ENCODE measurements at places on chromosomes 3 and 15.

DNA sequence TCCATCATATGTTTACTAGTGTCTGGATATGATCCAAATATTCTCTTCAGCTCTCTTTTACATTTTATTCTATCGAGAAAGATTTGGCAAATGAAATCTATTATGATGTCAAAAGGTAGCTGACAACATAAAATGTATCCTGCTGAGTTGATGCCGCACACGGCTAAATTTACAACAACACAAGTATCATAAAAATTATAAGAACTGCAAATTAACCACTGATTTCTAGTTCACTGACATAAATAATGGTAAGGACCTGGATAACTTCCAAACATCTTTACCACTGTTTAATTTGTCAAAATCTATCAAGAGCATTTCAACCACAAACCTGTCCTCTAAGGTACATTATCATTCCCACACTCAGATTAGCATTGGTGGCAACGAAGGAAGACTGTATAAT, 244.5 kb downstream of the FOXP1 start:
- DNase-seq: no peak

DNA sequence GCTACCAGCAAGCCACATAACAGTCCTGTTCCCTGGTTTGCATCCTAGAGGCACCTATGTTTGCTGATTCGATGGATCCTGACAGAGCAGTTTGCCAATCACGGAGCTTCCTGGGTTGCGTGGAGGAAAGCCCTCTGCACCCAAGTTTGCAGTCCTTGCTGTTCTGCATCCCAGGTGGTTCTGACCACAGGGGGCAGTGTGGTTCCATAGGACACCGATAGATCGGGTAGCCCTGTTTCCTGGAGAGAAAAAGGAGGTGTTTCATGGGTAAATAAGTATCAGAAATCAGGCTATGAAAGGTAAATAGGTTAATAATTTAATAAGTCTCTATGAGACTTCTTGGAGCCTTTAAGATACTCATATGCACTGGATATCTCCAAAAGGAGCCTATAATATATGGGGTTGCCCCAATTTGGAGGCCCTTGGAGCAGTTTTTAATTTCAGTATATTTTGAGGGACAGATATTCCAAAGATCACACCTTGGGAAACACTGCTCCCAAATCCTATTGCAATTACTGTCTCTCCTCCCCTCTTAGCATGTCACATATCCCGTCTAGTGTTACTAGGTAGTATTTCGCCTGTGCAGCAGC, 194.6 kb upstream of the TPM1 start:
- peak; percentile 52 for DNase-seq

- DNase-seq: no peak
Measured at GRCh38 chr3:60337421-60337820, 913.8 kb downstream of the FHIT start.

DNA sequence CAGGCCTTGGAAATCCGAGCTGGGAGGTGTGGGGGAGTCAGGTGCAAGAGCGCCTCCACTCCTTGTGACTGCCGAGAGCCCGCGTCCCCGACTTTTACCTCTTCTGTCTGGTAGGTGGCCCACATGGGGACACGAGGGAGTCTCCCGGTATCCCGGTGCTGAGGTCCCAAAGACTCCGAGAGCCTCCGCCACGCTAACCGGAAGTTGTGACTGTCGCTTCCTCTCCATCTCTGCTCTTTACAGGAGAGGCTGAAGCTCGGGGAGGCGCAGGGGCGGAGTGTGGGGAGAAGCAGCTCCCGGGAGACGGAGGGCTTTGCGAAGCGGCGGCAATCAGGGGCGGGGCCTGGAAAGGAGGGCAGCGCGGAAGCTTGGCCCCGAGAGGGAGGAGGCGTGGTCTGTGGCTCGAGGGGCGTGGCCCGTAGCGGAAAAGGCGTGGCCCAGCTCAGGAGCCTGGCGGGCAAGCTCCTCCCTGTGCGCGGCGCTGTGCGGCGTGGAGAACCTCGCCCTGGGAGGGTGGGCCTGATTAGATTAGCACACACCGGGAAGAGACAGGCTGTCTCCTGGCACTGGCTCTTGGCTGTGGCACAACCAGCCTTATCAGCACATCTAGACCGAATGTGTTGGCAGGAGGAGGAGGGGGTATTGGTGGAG, 143.9 kb downstream of the GABRB3 start:
- DNase-seq: no peak

GRCh38 chr3:145650170-145650569, 510.8 kb downstream of the PLOD2 start:
- DNase-seq: no peak

- DNase-seq: no peak
Measured at GRCh38 chr3:167656821-167657220, 3.1 kb upstream of the WDR49 start.

GRCh38 chr3:151835751-151836525, 22.0 kb downstream of the AADAC start:
- DNase-seq: no peak

GRCh38 chr3:51283421-51283820, 101.7 kb upstream of the MANF start:
- DNase-seq: no peak

DNA sequence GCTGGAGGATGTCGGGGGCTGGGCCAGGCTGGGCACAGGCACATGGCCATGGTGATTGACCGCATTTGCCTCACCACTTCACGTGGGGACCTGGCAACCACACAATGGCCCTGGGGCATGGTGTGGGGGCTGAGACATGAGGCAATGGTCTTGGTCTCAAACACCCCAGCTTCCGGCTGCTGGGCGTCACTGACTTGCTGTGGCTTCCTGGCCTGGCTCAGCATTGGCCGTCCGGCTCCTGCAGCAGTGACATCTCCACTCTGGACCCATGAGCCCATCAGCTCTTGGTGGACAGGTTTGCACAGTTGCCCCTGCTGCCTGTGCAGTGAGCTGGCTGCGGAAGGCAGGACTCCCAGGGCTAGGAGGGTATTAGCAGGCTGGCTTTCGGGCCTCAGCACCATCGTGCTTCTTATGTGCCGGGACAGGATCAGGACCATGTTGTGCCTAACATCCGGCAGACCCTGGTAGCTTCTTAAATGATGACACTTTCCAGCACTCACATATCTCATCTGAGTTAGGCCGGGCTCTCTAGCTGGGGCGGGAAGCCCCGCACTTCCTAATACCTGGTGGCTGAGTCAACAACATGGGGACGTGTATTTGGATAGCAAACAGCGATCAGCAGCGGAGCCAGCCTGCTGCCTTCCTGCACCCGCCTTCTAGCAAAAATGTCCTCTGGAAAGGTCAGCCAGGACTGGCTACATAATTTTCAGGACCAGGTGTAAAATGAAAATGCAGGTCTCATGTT, 34.1 kb downstream of the ZNF710 start:
- DNase-seq: no peak

- DNase-seq: no peak
Measured at GRCh38 chr3:186589856-186590579, 19.5 kb downstream of the DNAJB11 start.

- no peak for DNase-seq
Measured at GRCh38 chr15:64092864-64093626, 593 bp downstream of the CIAO2A start.

DNA sequence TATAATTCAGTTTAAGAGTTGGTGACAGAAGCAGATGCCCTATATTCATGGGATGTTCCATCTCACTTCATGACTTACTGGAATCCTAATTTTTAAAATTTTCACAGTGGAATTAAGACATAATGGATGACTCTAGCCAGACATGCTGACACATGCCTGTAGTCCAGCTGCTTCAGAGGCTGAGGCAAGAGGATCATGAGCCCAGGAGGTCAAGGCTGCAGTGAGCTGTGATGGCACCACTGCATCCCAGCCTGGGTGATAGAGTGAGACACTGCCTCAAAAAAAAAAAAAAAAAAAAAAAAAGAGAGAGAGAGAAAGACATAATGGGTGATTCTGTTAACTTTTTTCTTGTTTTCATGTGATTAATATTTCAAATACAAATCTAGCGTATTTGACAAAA, 123.6 kb downstream of the KLHL25 start:
- no peak for DNase-seq

DNA sequence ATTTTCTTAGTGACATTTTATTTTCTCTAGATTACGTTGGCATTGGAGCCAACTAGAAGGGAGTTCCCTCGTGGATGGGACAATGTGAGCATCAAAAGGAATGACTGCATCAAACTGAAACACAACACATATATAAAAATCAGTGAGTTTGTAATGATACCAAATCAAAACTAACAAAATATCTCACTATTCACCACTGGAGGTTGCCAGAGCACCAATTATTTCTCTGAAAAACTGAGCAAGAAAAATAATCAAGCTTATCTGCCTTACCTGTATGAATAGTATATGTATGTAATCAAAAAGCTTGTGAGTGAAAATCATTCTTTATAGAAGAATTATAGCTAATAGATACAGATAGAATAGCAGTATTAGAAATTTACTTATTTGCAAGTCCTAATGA, 46.8 kb upstream of the OTOL1 start:
- DNase-seq: no peak

- no peak for DNase-seq
Measured at GRCh38 chr3:1469248-1469647, 376.4 kb downstream of the CNTN6 start.

DNA sequence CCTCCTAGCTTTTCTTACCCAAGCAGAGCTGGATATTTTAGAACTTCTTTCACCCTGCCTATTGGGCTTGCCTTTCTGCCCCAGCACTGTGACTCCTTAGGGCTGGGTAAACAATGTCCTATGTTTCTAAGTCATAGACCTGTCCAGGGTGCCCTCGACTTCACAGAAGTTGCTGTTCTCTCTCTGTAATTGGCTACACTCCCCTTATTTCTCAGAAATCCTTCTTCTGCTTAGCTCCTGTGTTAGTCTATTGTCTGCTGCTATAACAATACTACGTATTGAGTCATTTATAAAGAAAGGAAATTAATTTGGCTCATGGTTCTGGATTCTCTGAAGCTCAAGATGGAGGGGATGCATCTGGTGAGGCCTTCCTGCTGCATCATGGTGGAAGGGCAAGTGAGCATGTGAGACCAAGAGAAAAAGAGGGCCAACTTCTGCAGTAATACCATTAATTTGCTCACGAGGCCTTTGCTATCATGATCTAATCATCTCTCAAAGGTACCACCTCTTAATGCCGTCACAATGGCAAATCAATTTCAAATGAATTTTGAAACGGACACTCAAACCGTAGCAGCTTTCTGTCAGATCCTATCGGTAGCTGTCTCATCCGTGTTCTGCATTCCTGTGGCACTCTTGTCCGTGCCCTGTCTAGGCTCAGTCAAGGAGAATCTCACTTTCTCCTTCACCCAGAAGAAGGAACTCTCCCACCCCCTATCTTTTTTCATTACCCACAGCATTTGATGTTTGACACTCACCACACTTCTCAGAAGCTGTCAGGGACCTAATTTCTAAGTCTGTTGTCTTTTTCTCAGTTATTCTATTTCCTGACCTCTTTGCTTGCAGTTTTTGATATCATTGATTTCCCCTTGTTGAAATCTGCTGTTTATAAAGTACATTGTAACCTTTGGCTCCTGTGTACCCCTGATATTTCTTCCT, 22.3 kb upstream of the GPR171 start:
- no peak for DNase-seq

- DNase-seq: peak; percentile 55
Measured at GRCh38 chr3:185152410-185153170, at the start of gene C3orf70. Gene C3orf70, minus strand, starts transcription at chr3:185153060. Its CDS starts 237 bp downstream, at chr3:185152823.

GRCh38 chr15:85750319-85751290, 44.1 kb downstream of the KLHL25 start:
- DNase-seq: no peak

DNA sequence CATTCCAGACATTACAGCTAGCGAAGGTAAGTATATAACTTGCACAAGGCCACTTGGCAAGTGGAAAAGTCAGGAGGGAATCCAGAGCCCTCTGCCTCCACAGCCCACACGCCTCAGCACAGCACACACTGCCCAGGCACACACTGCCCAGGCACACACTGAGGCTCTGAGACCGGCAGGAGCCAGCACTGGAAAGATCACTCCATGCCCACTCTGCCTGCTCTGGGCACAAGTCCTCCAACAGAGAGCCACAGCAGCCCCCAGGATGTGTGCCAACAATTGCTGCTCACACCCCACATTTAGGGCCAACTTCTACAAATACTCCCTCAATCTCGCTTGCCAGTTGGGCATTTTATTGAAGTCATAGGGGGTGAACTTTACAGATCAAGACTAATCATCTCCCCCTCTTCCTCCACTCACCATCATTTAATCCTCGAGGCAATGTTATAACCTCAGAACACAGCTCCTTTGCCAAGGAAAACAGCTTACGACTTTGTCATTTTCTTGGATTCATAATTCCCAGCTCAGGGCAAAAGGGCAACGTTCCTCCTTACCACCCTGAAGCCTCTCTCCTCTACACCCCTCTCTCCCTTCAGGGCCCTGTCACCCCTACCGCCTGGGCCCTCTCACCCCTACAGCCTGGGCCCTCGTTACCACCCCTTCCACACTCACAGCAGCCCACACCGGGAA, 53.0 kb upstream of the TPM1 start:
- DNase-seq: no peak

DNA sequence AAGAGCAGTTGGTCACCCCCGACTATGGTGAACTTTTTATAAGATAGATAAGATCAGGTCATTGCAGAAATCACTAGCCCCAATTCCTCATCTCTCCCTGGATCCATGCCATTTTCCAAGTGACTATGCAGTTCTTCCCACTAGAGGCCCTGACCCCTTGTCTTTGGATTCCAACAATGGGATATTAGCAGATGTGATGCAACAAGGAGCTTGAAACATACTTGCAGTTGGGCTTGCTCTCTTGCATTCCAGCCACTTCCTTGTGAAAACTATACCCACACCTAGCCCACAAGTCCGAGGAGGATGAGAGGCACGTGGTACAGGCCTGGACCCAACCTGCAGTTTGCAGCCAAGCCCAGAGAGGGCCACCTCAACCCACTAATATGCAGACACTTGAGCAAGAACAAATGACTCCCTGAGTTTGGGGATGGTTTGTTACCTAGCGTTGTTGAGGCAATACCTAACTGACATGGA, 60.6 kb downstream of the SUCLG2 start:
- no peak for DNase-seq

GRCh38 chr3:140349938-140350337, 327.9 kb upstream of the TRIM42 start:
- DNase-seq: no peak
